Calu3 (cell line): ENCODE measurements at places on chromosomes 3 and 15. TPM values are rescaled to one million over a fixed set of nuclear protein-coding genes. Genes with fewer than 3 reads are reported as not detected.

The MME gene
- 12.8 and 14.4 TPM in 2 replicates for total RNA-seq

- DNase-seq: no peak
Observed at GRCh38 chr3:82636177-82636576, 874.7 kb upstream of the GBE1 start.

- DNase-seq: no peak
Observed at GRCh38 chr3:115728013-115728412, 104.7 kb downstream of the GAP43 start.

GRCh38 chr15:78537266-78537905, 2.9 kb upstream of the PSMA4 start:
- no peak for DNase-seq

DNA sequence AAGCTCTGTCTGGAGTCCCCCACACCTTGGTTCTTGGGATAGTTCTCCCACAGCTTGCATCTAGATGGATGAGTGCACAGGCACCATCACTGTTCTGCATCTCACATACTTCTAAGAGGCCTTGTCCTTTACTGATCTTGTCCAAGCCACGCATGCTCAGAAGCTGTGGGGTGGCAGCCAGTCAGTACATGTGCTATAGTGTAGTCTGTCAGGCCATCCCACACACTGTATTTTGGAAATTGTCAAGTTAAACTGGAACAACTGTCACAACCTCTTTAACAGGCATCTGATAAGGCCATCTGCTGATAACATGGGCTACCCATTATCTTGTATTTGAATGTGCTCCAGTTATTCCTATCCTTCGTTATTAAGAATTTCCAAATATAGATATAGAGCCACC, 296.5 kb upstream of the AZI2 start:
- no peak for DNase-seq
